H1 (cell line): ENCODE measurements at places on chromosomes 5 and 9.

DNA sequence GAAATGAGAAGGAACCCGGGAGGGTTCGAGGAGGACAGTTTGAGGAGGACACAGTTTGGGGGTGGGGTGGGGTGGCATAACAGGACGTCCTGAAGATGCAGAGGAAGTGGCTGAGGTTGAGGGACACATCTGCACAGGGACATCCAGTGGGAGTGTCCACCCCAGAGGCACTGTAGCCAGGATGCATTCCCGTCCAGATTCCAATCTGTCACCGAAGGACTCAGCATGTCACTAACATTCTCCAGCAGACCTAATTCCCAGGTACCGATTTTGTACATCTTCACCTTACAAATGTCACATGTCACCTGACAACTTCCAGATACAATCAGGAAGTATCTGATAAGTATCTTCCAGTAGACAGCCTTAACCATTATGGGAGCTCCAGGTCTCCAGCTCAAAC, 42.6 kb downstream of the EPB41L4B start:
- H3K27ac ChIP-seq = no peak overlapping the region
- no peaks in the 10 kb centered on the region for H3K4me1 ChIP-seq
- DNase-seq = no peak
- H3K27me3 ChIP-seq = no peaks in the 10 kb centered on the region
- H3K4me3 ChIP-seq = no peak overlapping the region
- H3K36me3 ChIP-seq = 0 out of 2 replicates have a peak, but pooled peaks cover 2% of the 10 kb centered on the region

DNA sequence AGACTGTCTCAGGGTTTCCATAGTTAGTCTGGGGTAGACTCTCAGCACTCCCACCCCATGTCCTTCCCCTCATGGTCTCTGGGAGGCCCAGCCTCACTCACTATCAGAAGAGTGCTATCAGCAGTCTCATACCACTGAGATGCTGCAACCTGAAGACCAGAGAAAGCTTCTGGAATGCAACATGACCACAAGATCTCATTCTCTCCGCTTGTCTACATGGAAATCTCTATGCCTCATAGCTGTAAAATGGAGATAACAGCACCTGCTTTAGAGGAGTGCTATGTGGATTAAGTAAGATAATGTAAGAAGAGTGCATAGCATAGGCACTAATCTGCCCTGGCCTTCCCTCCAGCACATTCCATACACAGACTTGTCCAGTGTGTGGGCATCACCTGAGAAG, 47.0 kb upstream of the ZNF169 start:
- H3K36me3 ChIP-seq = no peaks in the 10 kb centered on the region
- H3K4me3 ChIP-seq = no peak overlapping the region
- H3K4me1 ChIP-seq = no peaks in the 10 kb centered on the region; the same call in 1 of the 2 replicates
- no peak for DNase-seq
- H3K27ac ChIP-seq = no peak overlapping the region

GRCh38 chr5:139804800-139805397, 9.3 kb downstream of the PSD2 start:
- no peaks in the 10 kb centered on the region for H3K36me3 ChIP-seq
- no peak overlapping the region for H3K4me3 ChIP-seq
- H3K4me1 ChIP-seq = no peaks in the 10 kb centered on the region
- peaks cover 3% of the 10 kb centered on the region; the same call in 1 of the 2 replicates for H3K27me3 ChIP-seq
- DNase-seq = no peak

DNA sequence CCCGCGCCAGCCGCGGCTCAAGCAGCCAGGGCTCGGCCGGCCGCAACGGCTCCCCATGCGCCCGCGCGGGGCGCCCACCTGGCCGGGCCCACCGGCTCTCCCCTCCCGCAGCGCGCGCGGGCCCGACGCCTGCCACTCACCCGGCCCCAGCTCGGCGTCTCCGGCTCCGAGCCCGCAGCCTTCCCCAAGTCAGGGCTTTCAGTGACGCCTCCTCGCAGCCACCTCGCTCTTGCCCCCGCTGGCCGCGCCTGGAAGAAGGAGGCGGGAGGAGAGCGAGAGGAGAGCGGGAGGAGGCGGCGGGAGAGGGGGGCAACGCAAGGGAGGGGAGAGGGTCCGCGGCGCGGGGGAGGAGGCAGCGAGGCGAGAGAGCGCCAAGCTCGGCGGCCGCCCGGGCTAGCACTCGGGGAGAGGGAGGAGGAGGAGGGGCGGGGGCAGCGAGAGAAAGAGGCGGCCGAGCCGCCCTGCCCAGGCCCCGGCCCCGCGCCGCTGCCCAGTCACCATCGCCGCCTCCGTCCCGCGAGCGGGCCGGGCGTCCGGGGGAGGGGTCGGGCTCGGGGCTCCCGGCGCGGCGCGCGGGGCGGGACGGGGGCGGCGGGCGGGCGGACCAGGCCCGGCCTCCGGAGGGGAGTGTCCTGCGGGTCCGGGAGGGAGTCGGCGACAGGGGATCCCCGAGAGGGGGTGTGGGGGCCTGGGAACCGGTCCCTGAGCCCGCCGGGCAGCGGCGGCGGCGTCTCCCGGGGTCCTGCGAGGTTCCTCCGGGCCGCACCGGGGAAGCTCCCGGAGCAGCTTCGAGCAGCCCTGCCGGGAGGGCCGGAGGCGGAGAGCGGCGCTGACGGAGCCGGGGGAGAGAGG, at the start of gene LHFPL2:
Gene LHFPL2 (minus strand): TSS at position 414 of the 852 bp plus-strand sequence. CDS start 138,559 bp downstream, outside the sequence.
- H3K27ac ChIP-seq = peak within 1 kb of the TSS; percentile 74; the same call in 1 of the 2 replicates
- peak; percentile 84 for DNase-seq
- peak within 1 kb of the TSS; percentile 84 for H3K4me3 ChIP-seq
- H3K4me1 ChIP-seq = no peaks in the 10 kb centered on the region; the same call in 1 of the 2 replicates

DNA sequence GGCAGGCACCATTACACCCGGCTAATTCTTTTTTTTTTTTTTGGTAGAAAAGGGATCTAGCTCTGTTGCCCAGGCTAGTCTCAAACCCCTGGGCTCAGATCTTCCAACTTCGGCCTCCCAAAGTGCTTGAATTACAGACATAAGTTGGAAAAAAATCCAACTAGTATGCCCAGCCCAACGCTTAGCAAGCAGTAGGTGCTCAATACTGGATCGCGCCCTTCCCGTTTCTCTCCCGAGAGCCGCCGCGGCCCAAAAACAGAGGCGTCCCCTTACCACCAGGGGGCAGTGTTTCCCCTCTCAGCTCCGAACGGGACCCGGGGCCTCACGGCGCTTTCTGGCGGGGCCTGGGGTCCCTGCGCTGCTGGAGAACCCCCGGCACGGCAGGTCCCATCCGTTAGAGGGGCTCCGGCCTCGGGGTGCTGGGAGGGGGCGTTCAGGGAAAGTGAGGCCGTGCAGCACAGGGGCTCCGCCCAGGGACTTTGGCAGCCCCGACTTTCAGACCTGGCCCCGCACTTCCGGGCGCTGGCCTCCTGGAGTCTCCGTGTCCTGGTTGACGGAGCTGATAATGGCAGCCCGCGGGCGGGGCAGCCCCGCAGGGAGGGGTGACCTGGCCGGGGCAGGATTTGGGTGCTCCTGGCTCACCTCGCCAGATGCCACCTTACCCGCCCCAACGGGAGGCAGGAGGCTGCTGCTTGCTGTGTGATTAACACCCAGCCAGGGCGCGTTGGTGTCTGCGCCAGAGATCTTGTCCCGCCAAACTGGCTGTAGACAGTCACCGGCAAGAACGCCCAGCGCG, 15.2 kb downstream of the PTGES start:
- H3K27ac ChIP-seq = no peak overlapping the region
- no peaks in the 10 kb centered on the region for H3K4me1 ChIP-seq
- no peaks in the 10 kb centered on the region for H3K36me3 ChIP-seq
- H3K4me3 ChIP-seq = peak overlapping the region; percentile 77
- no peak for DNase-seq

GRCh38 chr5:67515762-67516161, 319.2 kb upstream of the CD180 start:
- DNase-seq = no peak
- H3K4me3 ChIP-seq = no peak overlapping the region
- H3K27me3 ChIP-seq = no peaks in the 10 kb centered on the region
- no peak overlapping the region for H3K27ac ChIP-seq
- H3K4me1 ChIP-seq = no peaks in the 10 kb centered on the region
- H3K36me3 ChIP-seq = no peaks in the 10 kb centered on the region

DNA sequence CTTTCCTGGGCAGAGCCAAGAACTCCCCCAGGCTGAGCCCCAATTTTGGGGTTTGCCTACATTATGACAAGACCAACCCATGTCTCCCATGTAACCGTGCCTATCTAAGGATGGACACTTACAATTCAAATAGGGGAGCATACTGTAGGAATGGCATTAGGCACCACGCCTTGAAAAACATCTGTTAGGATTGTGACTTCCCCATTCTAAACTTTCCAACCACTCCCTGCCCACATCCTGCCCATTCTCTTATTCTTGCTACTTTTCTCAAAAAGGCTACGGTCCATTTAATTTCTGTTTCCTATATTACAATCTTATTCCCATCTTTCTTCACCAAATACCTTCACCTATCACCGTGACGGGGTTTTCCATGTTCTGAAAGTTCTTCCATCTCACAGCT, 99.2 kb downstream of the LPAR1 start:
- no peak overlapping the region for H3K27ac ChIP-seq
- H3K4me1 ChIP-seq = no peaks in the 10 kb centered on the region
- no peak overlapping the region for H3K4me3 ChIP-seq
- no peaks in the 10 kb centered on the region for H3K36me3 ChIP-seq
- no peak for DNase-seq
- H3K27me3 ChIP-seq = no peaks in the 10 kb centered on the region

GRCh38 chr5:168670881-168671575, 91.9 kb upstream of the PANK3 start:
- no peaks in the 10 kb centered on the region for H3K4me1 ChIP-seq
- no peaks in the 10 kb centered on the region for H3K36me3 ChIP-seq
- no peak overlapping the region for H3K27ac ChIP-seq

- H3K4me1 ChIP-seq = no peaks in the 10 kb centered on the region
- H3K27ac ChIP-seq = no peak overlapping the region
- H3K4me3 ChIP-seq = no peak overlapping the region
- DNase-seq = no peak
- no peaks in the 10 kb centered on the region for H3K27me3 ChIP-seq
- peaks cover 21% of the 10 kb centered on the region for H3K36me3 ChIP-seq
Measured at GRCh38 chr9:37534412-37534811, 41.8 kb downstream of the FBXO10 start.

- H3K4me3 ChIP-seq = no peak overlapping the region
- no peaks in the 10 kb centered on the region for H3K4me1 ChIP-seq
- no peak for DNase-seq
- H3K36me3 ChIP-seq = no peaks in the 10 kb centered on the region
Measured at GRCh38 chr5:170057311-170057710, 48.4 kb upstream of the FOXI1 start.

DNA sequence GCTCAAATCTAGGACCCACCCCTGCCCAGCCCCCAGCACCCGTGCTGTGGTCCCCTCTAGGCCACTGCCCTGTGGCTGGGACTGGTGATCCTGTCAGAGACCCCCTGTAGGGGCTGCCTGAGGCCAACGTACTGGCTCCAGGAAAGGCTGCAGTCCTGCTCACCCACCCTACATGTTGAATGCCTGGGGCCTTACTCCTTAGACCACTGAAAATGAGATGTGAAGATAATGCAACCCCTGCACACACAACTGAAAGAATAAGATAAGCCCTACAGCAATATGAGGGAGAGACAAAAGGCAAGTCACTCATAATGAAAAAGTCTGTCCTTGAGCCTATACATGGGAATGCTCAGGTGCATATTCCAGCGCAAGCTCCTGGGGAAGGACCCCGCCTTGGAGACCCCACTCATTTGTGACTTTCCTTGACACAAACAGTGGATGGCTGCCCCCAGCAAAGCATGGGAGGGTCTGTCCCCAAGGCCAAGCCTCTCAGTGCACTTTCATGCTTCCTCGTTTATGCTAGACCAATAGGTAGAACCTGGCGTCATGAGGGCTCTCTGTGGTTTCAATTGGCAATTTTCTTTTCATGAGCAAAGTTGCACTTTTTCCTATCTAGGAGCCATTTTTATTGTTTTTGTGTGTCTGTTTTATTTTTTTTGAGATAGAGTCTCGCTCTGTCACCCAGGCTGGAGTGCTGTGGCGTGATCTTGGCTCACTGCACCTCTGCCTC, 12.5 kb upstream of the WNK2 start:
- H3K27me3 ChIP-seq = no peaks in the 10 kb centered on the region
- no peak overlapping the region for H3K4me3 ChIP-seq
- no peak overlapping the region for H3K27ac ChIP-seq
- no peaks in the 10 kb centered on the region for H3K4me1 ChIP-seq

DNA sequence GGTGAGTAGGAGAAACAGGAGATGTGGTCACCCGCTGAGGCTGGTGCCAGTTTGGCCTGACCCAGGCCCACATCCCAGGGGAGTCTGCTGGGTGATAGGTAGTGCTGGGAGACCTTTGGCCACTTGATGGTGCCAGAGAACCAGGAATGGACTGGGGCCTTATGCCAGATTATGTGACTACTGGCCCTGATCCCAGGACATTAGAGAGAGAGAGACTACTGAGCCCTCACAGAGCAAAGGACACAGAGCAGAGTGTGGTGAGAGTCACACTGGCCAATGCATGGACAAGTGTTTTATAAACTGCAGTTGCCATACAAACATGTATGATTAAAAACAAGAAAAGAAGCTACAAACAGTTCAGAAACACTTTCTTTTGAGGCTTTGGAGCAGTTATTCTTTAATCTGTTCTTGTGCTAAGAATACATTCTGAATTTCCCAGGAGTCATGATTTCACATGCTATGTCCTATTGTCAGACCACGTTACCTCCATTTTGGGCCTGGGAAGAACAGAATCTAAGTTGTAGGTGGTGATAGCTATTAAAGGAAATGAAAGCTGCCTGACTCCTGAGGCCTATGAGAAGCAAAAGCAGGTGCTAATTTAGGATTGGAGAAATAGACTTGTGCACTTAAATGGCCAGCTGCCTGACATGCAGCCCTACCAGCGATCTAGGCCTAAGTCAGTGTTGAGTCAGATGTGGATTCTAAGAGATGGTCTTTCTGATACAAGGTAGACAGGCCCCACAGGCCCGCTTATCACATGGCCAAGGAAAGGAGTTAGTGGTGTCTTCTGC, 32.6 kb upstream of the TMOD1 start:
- no peaks in the 10 kb centered on the region for H3K27me3 ChIP-seq
- no peak overlapping the region for H3K4me3 ChIP-seq
- DNase-seq = peak; percentile 79
- no peaks in the 10 kb centered on the region for H3K36me3 ChIP-seq
- H3K4me1 ChIP-seq = no peaks in the 10 kb centered on the region

DNA sequence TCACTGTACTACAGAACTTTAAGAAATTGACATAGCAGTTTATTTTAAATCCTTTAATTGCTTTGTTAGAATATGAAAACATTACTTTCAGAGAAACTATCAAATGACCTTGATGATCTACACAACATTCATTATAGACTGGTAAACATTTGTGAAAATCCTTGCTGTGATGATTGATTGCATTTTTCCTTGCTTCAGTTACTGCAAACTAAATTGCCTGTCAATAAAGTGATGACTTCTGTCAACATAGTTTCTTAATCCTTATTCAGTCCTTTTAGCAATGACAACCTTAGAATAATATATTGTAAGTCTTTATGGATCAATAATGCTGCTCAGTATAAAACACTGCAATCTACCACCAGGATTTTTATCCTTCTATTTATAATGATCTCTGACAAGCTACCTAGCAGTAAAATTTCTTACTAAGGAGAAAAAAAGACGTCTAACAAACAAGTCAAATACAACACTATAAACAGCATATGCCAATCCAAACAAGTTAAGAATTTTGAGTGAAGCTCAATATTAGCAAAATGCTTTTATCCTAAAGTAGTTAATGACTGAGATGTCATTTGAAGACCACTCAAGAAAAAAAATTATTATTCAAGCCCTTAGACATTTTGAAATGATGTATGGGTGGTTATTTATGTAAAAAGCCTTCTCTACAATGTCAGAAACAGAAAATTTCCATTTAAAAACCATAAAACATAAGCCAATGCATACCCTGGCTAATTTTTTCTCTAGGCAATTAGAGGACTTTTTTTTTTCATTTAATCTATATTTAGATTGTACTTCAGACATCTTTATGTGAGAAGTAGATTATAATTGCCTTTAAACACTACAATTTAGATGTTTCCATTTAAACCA, 105.5 kb downstream of the FBXL17 start:
- no peaks in the 10 kb centered on the region; the same call in 1 of the 2 replicates for H3K4me1 ChIP-seq
- H3K27me3 ChIP-seq = no peaks in the 10 kb centered on the region
- H3K36me3 ChIP-seq = no peaks in the 10 kb centered on the region
- H3K27ac ChIP-seq = no peak overlapping the region
